ENCODE measurements at places on chromosomes 6 and 20.

- no peak for DNase-seq
Observed at GRCh38 chr6:132369526-132369925, 31.7 kb downstream of the MOXD1 start.

DNA sequence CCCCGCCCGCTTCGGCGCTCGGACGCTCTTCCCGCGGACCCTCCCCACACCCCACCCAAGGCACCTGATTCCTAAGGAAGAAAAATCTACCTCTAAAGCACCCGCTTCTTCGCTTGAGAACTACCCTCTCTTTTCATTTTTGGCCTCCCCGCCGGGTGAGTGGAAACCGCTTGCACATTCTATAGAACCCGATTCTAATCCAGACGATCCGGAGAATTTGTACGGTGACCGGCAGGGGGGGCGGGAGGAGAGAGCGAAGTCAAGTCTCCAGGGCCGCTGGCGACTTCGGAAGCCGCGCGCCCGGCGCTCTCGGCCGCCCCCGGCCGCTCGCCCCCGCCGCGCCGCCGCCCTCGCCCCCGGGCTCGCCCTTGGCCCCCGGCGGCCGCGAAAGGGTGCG, at the start of gene RBM24:
TSS of gene RBM24 (plus strand) at position 262 of the 397 bp plus-strand sequence. CDS start 221 bp downstream, outside the sequence.
- no peak for DNase-seq

DNA sequence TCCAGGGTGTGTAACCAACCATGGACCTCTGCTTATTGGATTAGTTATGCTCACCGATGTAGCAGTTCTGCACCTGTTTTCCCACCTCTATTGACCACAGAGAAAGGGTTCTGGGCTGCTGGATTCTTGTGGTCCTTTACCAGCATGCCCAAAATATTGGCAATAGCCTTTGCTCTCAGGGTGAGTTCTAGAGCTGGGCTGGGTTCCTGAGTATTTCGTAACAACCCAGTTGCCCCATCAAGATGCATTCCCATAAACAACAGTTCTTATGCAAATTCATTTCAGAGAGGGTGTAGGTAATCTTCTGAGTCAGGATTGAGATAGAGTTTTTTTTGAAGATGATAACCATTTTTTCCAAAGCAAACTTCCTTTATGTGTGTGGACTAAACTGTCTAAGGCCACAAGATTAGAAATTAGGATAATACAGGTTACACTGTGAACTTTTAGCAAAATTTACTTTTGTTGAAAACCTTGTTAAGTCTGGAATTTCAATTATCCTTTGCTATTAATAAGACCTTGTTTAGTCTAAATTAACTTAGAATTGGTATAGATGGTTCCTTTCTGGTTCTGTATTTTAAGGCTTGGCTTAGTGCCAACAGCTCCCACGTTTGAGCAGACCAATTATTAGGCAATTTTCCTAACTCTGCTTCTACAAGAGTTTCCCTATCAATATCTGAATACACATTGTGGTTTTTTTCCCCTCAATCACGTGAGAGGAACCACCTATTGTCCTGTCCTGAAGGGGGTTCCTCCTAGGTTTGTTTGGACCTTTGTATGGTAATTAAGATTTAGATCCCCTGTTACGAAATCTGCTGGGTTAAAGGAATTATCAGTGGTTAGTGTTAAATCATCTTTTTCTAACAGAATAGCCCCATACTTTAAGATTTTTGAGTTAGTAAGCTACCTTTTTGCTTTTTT, 46.1 kb downstream of the TBX18 start:
- DNase-seq: no peak

GRCh38 chr6:11771473-11772048, 7.0 kb downstream of the ADTRP start:
- no peak for DNase-seq

DNA sequence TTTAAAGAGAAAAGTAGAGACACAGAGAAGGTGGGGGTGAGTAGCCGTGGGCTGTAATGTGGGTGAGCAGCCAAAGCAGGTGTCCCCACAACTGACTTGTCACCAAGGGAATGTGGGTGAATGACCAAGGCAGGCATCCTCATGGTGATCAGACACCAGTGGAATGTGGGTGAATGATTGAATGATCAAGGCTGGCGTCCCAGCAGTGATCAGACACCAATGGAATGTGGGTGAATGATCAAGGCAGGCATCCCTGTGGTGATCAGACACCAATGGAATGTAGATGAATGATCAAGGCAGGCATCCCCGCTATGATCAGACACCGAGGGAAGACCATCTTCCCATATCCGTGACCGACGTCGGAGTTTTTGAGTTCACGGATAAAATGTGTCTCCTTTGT, 49.8 kb upstream of the OR14J1 start:
- DNase-seq: no peak

DNA sequence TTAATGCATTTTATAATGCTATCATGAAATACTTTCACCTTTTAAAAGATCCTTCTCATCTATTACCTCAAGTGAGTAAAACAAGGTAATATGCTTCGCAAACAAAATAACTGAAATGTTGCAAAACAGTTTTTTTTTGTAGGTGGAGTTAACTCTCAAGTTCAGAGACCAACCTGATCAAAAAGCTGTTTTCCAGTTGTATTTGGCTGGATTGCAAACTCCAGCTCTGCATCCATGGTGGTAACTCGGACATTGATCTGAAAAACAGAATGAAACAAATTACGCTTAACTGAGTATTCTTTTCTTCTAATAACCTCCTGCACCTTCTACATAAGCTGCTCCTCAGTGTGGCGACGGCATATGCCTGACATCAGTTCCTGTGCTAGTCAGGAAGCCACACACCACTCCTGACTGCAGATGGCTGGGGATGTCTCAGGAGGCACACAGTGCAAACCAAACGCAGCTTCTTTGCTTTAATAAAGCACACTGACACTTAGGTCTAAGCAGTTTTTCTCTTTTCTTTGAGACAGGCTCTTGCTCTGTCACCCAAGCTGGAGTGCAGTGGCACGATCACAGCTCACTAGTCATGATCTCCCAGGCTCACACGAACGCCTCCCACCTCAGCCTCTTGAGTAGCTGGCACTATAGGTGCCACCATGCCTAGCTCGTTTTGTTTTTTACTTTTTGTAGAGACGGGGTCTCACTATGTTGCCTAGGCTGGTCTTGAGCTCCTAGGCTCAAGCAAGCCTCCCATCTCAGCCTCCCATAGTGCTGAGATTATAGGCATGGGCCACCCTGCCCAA, 29.9 kb downstream of the EZR start:
- DNase-seq: no peak

DNA sequence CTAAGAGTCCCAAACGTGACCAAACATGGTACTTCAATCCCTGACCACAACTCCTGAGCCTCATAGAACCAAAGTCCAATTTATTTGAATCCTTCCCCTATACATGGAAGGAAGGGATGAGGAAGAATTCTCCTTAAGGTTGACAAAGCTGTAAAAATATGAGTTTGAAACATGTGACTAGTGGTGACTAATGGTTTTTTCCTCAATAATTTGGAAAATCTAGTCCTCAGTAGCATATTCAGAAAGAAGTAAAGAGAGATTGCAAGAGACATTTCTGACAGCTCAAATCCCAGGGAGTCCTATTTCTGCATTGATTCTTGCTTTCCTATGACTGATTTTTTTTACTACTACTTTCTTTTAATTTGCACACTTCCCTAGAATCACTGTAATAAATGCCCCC, 443.7 kb downstream of the FRK start:
- no peak for DNase-seq

DNA sequence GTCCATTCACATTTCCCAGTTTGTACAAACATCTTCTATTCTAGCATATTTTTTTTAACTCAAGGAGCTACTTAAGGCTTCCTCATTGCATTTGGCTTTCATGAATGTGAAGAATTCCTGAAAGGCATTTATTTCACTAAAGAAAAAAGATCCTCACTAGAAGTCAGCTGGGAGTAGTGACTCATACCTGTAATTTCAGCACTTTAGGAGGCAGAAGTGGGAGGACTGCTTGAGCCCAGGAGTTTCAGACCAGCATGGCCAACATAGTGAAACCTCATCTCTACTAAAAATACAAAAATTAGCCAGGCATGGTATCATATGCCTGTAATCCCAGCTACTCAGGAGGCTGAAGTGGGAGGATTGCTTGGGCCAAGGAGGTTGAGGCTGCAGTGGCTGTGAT, 30.9 kb upstream of the XRN2 start:
- DNase-seq: no peak

DNA sequence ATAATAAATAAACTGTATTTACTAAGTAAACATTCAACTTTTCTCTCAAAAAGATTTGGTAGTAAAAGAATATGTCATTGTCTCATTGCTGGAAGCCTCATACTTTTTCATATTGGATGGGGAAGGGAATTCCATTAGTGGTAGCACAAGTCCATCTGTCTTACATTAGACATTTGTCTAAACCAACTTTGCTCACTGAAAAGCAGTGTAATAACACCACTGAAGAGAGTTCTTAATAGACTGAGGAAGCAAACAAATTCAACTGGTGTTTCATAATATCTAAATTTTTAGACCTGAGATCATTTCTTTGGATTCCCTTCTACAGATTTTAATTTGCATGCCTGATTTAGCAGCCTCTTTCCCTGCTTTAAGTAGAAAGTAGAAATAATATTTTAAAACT, 62.7 kb downstream of the PLCB1 start:
- DNase-seq: no peak

DNA sequence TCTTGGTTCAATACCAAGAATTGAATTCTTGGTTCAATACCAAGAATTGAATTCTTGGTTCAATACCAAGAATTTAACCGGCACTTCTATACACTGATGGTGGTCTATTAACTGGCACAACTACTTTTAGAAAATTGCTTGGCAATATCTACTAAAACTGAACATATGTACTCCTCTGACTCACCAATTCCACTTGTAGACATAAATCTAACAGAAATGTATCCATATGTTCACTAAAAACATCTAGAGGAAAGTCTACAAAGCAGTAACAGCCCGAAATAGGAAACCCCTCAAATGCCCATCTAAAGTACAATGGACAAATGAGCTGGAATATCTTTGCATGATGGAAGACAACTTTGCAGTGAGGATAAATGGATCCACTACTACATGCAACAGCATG, 71.9 kb downstream of the KIF16B start:
- DNase-seq: no peak

GRCh38 chr6:156131221-156131903, 645.8 kb upstream of the ARID1B start:
- no peak for DNase-seq

DNA sequence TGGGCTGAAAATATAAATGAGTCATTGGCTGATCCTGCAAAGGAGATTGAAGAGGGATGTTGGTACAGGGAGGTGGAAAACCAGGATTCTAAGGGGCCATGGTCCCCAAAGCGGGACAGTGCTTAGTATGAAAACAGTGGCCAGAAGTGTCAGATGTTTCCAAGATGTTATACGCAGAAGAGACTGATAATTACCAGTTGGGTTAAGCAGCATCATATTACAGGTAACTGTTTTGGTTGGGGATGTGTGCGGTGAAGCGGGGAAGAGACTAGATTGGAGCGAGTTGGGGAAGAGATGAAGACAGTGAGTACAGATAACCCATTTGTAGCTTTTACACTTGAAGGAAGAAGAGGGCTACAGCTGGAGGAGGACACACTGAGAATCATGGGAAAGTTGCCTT, 80.8 kb downstream of the PLEKHG1 start:
- no peak for DNase-seq

DNA sequence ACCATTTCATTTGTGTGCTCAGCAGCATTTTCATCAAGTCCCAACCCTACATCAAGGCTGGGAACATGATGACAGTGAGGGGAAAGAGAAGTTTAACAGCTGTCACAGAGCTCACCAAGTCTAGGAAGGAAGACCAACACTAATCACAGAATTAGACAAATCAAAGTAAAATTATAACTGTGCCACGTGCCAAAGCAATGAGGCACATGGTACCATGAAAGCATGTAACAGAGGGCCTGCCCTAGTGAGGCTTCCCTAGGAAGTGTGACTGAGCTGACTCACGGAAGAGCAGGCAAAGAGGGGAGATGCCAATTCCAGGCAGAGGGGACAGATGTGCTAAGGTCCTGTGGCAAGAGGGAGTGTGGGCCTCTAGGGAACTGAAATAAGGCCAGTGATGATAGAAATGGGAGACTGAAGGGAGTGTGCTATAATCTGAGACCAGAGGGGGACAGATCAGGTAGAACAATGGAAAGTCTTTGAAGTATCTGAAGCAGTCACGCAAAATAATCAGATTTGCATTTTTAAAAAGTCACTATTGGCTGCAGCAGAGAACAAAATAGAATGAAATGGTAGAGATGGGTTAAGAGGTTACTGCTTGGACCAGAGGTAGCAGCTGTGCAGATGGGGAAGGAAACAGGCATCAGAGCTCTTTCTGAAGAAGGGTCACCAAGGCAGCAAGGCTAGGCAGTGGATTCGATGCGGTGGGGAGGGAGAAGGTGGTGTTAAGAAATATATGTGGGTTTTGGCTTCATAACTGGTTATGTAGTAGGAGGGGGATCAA, 86.8 kb downstream of the GPR6 start:
- DNase-seq: no peak

- no peak for DNase-seq
Observed at GRCh38 chr20:10430000-10430466, 4.0 kb downstream of the MKKS start.

DNA sequence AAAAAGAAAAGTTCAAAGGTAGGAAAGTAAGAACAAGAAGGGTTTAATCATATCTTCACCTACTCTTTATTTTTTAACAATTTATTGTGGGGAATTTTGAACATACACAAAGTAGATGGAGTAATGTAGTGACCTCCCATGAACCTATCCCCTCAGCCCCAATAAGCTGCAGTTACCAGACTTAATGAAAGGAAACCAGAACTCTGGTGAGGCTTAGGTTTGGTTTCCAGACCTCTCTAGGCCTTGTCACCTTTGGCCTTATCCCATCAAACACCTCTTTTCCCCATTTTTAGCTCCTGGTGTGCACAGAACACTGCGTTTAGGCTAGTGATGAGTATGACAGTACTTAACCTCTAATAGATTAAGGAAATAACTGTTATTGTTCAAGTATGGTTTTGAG, 42.0 kb downstream of the CBFA2T2 start:
- DNase-seq: no peak

GRCh38 chr20:23582293-23582692, 14.0 kb upstream of the CST9L start:
- DNase-seq: no peak

DNA sequence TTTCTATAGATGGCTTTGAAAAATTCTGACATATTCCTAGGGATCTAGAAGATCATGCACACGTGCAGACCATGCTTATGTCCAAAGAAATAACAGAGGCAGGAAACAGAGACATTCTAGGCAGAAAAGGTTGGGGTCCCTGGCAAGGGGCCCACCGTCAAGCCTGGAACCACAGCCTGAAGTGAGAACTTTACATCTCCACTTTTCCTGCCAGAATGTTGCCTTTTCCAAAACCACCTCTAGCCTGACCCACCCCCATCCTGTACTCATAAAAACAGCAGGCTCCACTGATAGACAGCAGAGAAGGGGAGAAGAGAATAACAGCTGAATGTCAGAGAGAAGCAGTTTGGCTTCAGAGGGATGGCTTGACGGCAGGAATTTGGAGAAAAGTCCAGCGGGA, 257.3 kb upstream of the NT5E start:
- no peak for DNase-seq
